ENCODE measurements at places on chromosomes 6 and 20.

GRCh38 chr6:150756173-150756572 lies 109.3 kb upstream of the MTHFD1L start:
- DNase-seq = no peak

- no peak for DNase-seq
Observed at GRCh38 chr6:145783796-145784195, 30.8 kb downstream of the FBXO30 start.

DNA sequence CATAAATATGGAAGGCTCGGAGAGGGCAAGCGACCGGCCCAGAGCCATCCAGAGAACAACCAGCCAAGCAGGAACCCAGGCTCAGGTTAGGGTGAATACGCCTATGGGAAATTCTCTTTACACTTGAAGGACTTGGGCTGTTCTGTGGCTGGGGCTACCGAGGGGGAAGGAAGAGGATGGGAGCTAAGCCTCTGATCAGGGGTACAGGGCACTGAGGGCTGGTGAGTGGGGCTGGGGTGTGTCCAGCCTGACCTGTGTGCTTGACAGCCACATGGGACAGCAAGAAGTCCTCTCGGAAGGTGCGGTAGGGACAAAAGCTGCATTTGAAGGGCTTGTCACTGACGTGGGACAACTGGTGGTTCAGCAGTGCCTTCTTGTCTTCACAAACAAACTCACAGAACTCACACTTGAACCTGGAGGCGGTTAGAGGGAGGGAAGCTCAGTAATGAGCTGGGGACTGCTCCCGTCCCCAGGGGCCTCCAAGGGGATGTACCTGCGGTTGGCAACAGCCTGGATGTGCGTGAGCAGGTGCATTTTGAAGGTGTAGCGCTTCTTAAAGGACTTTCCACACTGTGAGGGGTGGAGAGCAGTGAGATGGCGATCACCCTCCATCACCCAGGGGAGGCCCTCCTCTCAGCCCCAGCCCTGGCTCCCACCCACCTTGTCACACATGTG lies 11.9 kb downstream of the ZNF335 start:
- DNase-seq = no peak

DNA sequence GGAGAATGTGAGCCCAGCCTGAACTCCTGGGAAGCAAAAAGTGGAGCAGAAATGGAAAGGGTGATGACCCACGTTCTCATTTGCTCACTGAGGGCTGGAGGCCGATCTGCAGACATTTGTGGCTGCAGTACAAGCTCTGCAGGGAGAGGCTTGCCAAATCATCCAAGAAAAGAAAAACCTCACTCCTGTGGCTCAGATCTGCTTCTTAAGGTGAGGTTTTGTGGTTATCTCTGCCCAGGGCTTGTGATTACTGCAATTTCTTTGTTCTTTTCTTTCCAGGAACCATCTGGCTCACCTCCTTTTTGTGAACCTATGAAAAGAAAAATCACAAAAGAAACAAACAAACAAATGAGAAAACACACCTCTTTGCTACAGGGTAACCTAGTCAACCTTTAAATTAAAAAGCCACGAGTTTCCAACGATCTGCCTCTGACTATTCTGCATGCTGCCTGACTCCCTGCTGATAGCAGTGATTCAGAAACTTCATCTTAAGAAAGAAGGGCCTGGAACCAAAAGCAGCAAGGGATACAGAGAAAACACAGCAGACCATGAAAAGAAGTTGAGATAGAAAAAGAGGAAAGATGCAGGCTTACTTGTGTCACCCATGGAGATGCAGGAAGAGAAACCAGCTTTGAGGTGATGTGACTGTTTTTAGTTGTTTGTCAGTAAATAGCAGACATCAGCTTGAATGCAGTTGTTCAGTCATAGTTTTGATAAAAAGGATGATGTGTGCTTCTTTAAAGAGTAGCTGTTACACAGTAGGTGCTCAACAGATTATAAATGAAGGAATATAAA lies 165.1 kb downstream of the LMBRD1 start:
- DNase-seq = no peak

DNA sequence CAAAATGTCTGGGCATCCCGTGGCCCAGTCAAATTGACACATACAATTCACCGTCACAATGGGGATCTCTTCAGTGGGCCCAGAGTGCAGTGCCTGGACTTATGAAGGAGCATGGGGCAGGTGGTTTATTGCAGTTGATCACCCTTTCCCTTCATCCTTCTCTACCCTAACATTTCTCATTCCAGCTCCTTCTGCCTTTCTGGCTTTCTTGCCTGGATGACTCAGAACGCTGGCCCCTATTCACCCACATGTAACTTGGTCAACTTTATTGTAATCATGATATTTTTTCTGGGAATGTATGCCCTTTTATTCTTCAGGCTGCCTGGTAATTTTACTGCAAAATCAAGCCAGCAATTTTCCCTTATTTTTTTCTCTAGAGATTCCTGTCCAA lies 179.9 kb upstream of the DTNBP1 start:
- no peak for DNase-seq

GRCh38 chr6:52103623-52104022 lies 16.2 kb upstream of the PKHD1 start:
- DNase-seq = no peak

DNA sequence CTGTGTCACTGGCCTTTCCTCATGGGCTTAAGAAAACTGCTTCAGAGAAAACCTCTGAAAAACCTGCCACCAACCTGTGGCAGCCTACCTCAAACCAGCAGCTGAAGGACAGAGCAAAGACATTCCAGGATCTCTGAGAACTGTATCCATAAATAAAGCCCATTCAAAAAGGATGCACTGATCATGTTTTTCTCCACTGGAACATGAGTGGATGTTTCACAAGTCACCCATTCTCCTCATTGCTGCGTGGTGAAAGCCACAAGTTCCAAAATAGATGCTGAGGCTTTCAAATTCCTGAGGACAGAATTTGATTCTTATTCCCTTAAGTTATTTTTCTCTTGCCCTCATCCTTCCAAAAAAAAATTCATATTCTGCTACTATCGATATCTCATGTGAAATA lies 280.6 kb downstream of the KHDC1L start:
- DNase-seq = no peak

GRCh38 chr20:53786445-53787267 lies 193.0 kb upstream of the ZNF217 start:
- no peak for DNase-seq

DNA sequence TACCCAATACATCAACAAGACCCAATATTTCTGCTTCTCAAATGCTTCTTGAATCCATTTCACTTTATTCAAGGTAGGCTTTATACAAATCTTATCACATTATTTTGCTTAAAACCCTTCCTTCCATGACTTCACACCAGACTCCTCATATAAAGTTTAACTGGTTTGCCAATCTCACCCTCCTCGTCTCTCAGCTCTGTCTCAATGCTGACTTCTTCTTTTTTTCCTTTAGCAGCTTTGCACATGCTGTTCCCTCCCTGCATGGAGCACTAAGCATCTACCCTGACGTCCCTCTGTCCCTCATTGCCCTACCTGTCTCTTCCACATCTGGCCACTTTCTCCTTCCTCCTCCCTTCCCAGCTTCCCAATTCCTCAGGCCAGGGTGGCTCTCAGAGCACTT lies 31.4 kb downstream of the KCNK17 start:
- no peak for DNase-seq

DNA sequence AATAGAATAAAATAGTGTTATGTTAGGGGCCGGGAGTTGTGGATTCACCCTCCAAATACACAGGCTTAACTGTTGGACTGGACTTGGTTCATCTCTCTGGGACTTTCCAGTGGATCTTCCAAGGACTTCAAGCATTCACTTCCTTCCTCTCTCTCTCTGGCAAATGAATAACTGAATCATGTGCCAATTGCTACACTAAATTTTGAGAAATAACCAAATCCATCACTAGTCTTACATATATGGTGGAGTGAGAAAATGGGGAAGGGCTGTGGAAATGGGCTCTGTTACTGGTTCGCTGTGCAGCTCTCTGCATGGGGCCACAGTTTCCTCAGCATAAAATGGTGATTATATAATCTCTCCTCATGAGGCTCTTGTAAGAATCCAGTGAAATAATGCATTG lies 6.8 kb upstream of the KIAA1755 start:
- no peak for DNase-seq

- DNase-seq = no peak
Observed at GRCh38 chr6:20217891-20218290, 5.6 kb upstream of the MBOAT1 start.

DNA sequence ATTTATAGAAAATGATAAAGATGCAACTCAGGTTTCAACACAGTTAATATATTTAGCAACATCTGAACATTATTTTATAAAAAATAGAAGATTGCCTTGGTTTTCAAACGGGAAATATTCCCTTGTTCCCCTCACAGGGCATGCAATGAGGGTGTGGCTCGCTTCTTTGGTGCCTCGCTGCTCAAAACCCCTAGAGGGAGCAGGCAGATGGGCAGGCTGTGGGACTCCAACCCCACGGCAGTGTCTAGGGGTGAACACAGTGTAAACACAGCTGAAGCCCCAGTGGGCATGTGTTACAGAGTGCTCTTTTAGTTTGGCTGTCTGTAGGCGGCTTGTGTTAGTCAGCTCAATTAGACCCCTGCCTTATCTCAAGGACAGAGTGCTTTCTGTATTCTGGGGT lies 560.8 kb upstream of the IMPG1 start:
- DNase-seq = no peak

DNA sequence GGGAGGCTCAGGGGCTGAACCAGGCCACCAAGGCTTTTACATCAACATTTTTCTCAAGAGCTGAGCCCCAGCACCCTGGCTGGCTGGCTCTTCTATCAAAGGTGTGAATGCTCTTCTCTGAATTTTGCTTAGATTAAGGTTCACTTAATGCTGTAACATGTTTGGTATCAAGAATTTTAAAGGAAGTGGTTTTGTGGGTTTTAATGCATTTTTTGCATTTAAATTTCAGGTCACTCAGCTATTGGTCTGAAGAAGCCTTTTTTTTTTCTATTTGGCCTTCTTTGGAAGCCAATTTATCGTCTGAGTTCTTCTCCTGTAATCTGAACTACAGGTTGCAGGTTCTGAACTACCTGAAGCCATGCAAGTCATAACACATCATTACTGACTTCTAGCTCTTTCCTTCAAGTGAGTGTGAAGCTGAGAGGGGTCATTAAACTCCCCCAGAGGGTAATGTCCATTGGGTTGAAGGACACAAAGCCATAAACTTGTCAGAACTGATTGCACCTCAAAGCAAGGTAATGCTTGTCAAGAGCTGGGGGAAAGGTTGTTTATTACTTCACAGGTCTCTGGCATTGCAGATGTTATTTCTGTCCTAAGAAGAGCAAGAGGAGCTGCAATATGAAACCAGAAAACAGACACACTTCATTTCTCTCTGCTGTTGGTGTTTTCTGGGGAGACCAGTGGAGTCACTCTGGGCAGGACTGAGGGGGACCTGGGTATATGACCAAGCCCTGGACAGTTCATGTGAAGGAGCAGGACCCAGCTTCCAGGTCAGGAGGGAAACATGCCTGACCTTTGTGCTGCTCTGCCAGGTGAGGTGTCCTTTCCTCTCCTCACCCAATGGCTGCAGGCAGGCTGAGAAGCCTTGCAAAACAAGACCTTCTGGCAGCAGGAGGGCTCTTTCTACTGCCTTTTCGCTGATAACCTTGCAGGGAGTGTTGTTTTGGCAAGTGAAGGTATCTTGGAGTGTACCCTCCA lies 26.1 kb upstream of the NEDD9 start:
- no peak for DNase-seq

DNA sequence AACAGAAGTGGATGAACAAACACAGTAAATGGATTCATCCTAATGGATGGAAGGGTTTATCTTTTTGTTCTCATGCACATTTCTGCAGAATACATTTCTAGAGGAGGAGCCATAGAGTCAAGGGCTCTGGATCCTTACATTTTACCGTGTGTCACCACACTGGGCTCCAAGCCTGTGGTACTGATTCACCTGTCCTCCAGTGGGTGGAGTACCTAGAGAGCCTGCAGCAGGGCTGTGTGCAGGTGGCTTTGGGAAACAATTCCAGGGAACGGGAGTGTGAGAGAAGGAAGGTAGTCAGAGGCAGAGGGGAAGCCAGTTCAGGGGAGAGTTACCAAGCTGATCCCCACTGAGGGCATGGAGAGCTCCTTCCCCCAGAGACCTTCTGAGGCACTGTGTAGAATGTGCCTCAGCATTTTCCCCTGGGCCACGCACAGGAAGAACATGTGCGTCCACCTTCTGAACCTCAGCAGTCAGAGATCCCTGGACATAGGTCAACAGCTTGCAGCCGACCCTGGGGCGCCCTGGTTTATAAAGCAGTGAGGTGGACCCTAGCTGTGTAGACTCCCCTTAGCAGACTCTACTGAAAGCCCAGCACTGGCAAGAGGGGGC lies 85.3 kb upstream of the SLC22A23 start:
- no peak for DNase-seq

- no peak for DNase-seq
Observed at GRCh38 chr6:39068391-39068790, 19.8 kb downstream of the GLP1R start.

GRCh38 chr6:113291751-113292445 lies 565.2 kb upstream of the MARCKS start:
- no peak for DNase-seq

DNA sequence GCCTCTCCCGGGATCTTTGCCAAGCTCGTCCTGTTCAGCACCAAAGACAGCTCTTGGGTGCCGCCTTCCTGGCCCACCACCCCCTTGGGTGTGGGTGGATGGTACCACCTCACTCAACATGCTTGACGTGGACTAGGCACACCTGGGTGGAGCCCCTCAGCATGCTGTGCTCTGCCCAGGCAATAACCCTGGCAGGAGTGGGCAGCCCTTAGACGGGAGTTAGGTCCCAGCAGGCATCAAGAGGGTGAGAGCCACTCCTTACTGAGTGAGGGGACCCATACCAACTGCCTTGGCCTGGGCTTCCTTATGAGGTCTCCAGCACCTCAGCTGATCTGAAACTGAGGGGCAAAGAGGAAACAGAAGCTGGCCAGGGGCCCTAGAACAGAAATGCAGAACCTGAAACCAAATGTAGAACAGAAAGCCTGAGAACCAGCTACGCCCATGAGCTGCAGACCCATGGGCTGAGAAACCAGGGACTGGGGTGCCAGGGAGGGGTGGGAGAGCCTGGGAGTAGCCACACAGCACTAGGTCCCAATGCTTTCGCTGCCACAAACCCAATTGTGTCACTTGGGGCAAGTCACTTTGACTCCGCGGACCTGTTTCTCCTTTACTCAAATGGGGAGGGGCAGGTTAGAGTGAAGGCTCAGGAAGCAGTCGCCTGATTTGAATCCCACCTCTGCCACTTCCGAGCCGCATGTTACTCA lies 2.0 kb downstream of the FGD2 start:
- DNase-seq = no peak

DNA sequence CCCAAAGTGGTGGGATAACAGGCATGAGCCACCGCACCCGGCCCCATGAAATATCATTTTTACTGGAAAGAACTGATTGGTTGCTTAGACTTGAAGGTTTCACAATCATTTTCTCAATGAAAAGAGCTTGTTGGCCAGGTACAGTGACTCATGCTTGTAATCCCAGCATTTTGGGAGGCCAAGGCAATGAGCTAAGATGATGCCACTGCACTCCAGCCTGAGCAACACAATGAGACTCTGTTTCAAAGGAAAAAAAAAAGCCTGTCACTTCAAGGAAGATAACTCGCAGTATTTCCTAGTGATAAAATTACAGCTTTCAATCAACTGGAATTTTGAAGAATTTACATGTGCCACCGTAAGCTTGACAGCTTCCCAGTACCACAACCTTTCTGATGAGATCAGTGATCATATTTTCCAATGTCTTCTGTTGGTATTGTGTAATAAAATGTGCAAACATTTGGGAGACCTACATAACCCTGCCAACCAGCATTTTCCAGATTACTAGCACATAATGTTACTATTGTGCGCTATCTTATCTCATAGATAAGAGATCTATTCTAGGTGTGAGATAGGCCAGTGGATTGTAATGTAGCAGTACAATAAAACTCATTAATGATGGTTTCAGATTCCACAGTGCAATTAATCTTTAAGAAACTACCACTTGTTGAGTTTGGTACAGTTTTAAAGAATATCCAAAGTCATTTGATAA lies 7.2 kb downstream of the PNLDC1 start:
- DNase-seq = no peak
